Stimulated activated CD8-positive, alpha-beta memory T cell treated with anti-CD3 and anti-CD28 coated beads, Interleukin-12 subunit alpha, Interleukin-12 subunit beta, amount 100 ng/mL, for 1 hour (primary cell): ENCODE measurements at places on chromosomes 5 and 9.

- no peak for DNase-seq
Measured at GRCh38 chr9:99154356-99154755, 49.4 kb downstream of the TGFBR1 start.

DNA sequence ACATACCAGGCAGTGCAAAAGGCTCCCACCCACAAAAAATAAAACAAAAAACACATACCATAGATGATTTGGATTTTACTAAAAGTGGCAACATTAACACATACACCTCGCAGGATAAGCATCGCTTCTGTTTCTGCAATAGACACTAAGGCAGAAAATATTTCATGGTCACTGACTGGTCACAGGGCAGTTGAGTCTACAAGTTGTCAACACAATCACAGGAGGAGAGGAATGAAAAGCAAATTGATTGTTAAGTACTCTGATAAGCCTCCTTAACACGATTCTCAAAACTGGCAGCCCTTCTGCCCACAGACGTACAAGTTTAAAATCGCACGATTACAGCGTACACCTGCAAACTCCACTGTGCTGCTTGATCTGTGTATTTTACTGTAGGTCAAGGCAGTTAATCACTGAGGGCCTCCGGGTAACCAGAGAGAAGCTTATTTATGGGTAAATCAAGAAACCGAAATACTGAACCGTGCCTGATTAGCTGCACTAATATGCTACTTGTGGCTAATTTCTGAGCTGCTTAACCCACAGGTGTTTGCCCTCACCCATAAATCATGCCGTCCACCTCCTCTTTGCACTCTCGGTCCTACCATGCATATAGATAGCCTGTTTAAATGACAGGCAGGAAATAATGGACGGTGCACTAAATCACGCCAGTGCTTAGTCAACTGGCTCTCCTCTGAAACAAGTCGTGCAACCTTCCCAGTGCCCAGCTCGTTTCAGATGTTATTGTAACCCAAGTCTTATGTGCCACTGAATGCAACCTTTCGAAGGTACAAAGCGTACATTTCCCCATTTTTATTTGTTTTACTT lies 659.4 kb upstream of the ADAMTS16 start:
- DNase-seq, result no peak

DNA sequence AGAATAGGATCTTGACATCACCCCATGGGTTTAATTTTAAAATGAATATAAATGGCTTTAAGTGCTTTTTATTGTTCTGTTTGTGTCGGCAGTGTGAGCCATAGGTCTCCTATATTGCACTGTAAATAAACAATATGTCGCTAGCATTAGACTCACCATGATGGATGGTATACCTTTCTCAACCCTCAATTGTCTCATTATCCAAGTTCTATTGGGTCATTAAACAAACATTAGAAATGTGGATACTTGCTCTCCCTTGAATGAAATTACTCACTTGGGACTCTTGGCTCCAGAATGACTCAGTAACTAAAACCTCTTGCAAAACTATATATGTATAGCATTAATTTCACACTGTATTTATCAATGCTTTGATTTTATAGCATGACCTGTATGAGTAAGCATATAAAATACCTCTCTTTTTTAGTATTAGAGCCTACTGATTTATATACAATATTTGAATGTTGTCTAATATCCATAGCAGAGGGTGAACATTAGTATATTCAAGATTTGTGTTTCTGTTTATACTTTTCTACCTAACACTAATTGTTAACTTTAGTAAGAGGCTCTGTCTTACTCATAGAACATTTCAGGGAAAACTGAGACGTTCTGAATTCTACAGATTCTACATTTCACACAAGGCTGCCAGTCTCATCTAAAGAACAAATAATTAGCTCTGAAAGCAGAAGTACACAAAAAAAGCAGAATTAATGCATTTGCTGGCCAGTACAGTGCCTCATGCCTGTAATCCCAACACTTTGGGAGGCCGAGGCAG lies 303.8 kb upstream of the PRR16 start:
- DNase-seq, result no peak

DNA sequence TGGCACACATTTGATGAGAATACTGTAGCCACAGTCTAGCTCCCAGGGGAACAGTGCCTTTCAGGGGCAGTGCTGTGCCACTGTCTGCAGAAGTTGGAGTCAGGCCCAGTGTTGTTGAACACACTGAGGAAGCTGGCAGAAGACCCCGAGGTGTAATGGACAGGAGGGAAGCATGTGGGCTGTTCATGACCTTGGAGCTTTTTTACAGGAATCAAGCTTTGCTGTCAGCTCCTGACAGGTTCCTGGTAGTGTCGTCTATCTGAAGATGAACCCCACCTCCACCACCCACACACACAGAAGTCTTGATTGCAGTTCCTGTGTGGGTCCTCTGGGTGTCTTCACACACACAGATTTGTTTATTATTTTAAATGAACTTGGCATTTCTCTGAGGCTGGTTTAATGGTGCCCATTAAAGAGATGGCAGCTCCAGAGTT lies 40.3 kb upstream of the TNFAIP8 start:
- DNase-seq, result peak; percentile 52
